ENCODE measurements at places on chromosomes 6 and 20.

DNA sequence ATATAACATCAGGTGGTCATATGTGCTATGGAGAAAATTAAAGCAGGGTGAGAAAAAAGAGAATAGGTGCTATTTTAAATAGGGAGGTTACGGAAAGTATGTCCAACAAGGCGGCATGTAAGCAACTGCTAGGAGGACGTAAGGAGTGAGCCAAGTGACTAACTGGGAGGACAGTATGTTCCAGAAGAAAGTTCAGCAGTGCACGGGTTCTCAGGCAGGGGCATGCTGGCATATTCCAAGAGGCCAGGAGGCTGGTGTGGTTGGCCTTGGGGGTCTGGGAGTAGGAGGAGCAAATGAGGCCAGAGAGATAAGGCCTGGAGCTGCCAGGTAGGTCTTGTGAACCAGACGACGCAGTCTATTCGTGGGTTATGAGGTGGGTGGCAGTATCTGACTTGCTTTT lies 112.4 kb downstream of the ARMC2 start:
- no peak for DNase-seq

DNA sequence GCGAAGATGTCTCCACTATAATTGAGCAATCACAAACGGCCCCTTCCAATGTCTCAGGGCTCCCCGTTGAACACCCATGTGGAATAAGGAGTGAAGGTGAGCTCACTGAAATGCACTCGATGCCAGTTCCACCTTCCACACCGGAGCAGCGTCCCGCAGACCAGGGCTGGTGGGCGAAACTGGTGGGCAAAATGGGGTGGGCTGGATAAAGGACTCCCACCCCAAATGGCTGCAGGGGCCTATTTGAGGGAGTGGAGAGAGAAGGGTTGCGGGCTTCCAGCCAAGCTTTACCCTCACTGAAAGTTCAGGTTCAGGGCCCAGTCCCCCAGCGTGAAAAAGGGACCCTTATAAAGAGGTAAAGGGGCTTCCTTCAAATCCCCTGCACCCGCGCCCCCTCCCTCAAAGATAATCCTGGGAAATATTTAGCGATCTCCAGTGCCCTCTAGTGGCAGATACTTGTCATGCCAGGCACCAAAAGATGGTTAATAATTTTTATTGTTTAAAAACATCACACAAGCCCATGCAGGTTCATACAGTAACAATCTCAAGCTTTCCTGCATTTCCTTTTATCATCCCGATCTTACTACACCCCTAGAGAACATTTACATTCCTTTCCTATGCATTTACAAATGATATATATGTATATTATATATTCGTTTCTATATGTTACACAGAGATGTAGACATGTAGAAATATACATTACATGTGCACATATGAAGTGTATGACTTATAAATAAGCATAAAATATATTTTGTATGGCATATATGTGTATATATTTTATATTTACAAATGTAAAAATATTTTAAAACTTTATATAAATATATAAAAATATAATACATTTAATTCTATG lies 58.2 kb upstream of the NKX2-2 start:
- no peak for DNase-seq

GRCh38 chr6:80095600-80095999 lies 10.9 kb upstream of the BCKDHB start:
- DNase-seq = no peak

GRCh38 chr20:49548371-49548947 lies 19.5 kb downstream of the PTGIS start:
- DNase-seq = no peak

GRCh38 chr20:41881466-41882046 lies 263.4 kb upstream of the CHD6 start:
- no peak for DNase-seq
